ENCODE measurements at places on chromosomes 1 and 21. TPM values are rescaled to one million over a fixed set of nuclear protein-coding genes. Genes with fewer than 3 reads are reported as not detected.

The DIO1 gene
- total RNA-seq = not detected

The ZNF593OS gene
- total RNA-seq = not detected

The CD34 gene
- not detected for total RNA-seq

The PLEKHA6 gene
- total RNA-seq = 0.07 TPM

The TMEM125 gene
- total RNA-seq = not detected

The LCK gene
- total RNA-seq = 248 TPM

GRCh38 chr1:94329986-94330385 is 88.2 kb upstream of the ABCD3 start:
- no peak overlapping the region for H3K27ac ChIP-seq
- H3K27me3 ChIP-seq = peaks cover 41% of the 10 kb centered on the region
- H3K36me3 ChIP-seq = no peaks in the 10 kb centered on the region
- H3K4me1 ChIP-seq = peaks cover 5% of the 10 kb centered on the region
- H3K4me3 ChIP-seq = no peak overlapping the region
- no peak for DNase-seq

- no peaks in the 10 kb centered on the region for H3K4me1 ChIP-seq
- no peak overlapping the region for H3K27ac ChIP-seq
- no peak overlapping the region for H3K4me3 ChIP-seq
These were observed 25.7 kb downstream of the LY9 start for GRCh38 chr1:160821627-160822026.

- H3K27me3 ChIP-seq = no peaks in the 10 kb centered on the region
- H3K4me1 ChIP-seq = peaks cover 5% of the 10 kb centered on the region
- H3K27ac ChIP-seq = no peak overlapping the region
- no peak for DNase-seq
These were observed 128.8 kb downstream of the MACF1 start for GRCh38 chr1:39333296-39333695.

DNA sequence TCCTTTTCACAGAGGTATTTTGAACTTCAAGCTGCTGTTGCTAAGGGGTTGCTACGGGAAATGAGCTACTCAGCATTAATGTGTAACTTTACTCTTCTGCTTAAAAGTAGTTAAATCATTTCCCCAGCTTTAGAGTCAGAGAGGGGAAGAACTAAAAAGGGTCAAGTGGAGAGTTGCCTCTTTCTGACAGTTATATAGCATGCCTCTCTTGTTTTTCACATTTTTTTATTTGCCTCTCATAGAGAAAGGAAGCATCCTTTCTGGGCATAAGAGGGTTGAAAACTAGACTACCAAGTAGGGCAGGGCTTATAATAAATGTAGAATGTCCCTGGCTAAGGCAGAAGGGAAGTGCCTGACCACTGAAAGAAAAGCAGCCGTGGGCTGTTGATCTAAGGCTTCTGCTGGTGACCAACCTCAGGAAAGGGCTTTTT is 10.1 kb upstream of the ELAVL4 start:
- H3K4me3 ChIP-seq = no peak overlapping the region
- H3K36me3 ChIP-seq = no peaks in the 10 kb centered on the region
- H3K27me3 ChIP-seq = no peaks in the 10 kb centered on the region
- H3K4me1 ChIP-seq = no peaks in the 10 kb centered on the region
- no peak for DNase-seq
- no peak overlapping the region for H3K27ac ChIP-seq

GRCh38 chr1:46556822-46557221 is 5.4 kb upstream of the KNCN start:
- no peak overlapping the region for H3K4me3 ChIP-seq
- H3K36me3 ChIP-seq = peaks cover 15% of the 10 kb centered on the region
- H3K4me1 ChIP-seq = no peaks in the 10 kb centered on the region
- peaks cover 3% of the 10 kb centered on the region for H3K27me3 ChIP-seq

DNA sequence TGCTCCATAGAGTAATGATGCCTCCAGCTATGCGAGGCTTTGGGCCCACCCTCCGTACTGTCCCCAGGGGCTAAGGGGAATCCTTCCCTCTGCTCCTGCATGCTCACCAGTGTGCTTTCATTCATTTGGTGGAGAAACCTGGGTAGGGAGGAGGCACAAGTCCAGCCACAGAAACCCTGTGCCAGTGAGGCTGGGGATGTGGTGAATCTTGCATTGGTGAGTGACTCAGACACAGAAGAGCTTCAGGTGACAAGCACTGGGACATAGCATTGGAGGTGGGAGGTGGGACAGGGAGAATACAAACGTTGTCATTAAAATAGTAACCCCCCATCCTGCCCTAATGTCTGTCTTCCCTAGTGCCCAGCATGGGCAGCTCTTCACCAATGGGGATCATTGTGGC is 5.2 kb downstream of the FCGR2A start:
- peaks cover 8% of the 10 kb centered on the region for H3K4me1 ChIP-seq
- H3K4me3 ChIP-seq = no peak overlapping the region
- no peaks in the 10 kb centered on the region for H3K36me3 ChIP-seq
- DNase-seq = peak; percentile 52

DNA sequence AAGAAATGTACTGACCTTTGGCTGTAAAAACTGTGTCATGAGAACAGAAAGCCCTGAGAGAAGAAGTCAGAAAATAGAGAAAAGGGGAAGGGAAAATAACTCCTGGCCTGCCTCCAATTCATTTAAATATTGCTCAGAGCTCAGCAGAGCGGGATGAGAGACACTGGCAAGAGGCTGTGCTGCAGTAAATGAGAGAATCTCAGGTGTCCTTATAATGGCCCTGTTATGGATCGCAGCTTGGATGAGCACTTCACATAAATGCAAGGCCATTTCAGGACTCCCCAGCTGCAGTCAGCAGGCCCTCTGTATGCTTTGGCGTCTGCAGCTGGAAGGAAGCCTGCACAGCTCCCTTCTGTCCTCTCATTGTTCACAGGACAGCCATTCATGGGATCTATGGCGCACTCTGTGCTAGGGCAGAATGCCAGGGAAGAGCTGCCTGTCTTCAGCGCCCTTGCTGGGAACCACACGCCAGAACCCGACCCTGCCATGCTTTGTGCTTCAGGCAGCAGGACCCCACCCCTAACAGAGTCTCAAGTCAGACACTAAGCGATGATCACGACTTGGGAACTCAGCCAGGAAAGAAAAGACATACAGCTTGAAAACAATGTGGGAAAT is 20.7 kb upstream of the ABCB10 start:
- no peak for DNase-seq

DNA sequence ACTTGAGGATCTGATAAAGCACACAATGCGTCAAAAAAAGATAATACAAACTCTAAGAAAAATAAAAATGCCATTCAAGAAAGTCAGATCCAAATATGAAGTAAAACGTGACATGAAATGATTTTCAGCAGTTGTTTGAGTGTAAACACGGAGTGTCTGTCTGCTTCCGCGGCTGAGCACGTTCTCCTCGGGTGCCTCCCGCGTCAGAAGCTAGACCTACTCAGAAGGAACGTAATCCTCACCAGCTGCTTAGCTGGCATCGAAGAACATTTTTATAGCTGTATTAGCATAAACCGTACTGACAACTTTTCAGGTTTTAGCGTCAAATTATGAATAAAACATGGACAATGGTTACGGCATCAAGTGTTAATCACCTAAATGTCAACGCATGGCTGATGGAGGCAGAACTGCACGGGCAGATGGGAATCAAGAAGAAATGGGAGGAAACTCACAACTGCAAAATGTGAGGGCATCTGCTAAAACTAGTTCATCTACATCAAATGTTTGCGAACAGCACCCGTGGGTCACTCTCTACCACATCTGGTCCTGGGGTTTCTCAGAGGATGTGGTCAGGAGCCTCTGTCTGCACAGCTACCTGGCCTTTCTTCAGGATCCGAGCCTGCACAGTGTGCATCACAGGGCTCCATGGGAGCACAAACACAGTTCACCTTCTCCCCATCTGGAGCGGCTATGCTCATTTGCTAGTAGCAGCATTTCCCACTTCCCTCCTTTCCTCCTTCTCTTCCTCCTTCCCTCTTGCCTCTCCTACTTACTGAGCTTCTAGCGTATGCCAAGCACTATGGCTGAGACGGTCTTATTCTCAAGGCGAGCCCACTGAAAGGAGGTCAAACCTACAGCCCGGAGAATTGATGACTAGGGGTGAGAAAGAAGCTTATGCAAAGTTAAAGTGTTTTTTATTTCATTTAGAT is 40.0 kb downstream of the RCAN1 start:
- no peaks in the 10 kb centered on the region for H3K27me3 ChIP-seq
- DNase-seq = no peak
- H3K36me3 ChIP-seq = peaks cover 3% of the 10 kb centered on the region
- H3K4me1 ChIP-seq = no peaks in the 10 kb centered on the region
- no peak overlapping the region for H3K4me3 ChIP-seq

- H3K4me1 ChIP-seq = peaks cover 29% of the 10 kb centered on the region
- peaks cover 17% of the 10 kb centered on the region for H3K36me3 ChIP-seq
- H3K27me3 ChIP-seq = no peaks in the 10 kb centered on the region
- H3K27ac ChIP-seq = peak overlapping the region; percentile 73
- no peak for DNase-seq
These were observed 591 bp downstream of the MRPL37 start for GRCh38 chr1:54200519-54200997.
